ENCODE measurements at places on chromosomes 3 and 15.

- DNase-seq: no peak
These were observed 8.0 kb upstream of the MORC1 start for GRCh38 chr3:109125902-109126301.

DNA sequence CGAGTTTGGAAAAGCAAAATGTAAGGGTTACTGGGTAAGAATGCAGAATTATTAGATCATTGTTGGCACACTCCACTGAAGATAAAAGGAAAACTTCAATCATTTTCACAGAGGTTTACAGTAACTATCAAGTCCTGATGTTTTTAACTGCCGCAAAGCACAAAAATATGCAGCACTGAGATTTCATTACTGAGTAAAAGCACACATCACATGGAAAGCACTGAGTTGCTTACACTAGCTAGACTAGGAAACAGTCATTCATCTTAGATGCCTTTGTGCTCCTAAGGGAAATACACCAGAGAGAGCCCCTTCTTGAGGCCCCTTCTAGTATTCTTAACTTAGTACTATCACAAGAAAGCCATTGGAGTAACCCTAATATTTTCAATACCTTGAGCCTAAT, 11.8 kb upstream of the P2RY1 start:
- no peak for DNase-seq

DNA sequence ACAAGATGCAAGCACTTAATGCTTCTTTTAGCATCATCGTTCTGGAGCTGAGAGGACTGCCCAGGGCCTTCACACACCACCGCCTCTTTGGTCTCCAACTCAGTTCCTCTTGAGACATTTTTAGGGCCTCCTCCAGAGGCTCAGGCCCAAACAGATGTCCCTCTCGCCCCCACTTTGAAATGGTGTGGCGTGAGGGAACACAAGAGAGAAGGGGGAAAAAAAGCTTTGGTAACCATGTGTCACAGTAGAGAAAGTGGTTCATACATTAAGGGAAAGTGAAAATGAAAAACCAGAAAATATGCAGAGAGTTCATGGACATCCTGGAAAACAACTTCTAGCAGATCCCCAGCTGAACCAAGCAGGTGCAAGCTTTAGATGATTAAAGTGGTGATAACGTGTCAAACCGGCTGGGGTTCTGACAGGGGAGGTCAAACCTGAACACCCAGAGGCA, 33.1 kb upstream of the FOXP1 start:
- no peak for DNase-seq

- DNase-seq: no peak
These were observed 39.2 kb downstream of the SLC6A11 start for GRCh38 chr3:10855083-10855870.

GRCh38 chr3:188889054-188889491, 282.7 kb upstream of the TPRG1 start:
- DNase-seq: no peak

DNA sequence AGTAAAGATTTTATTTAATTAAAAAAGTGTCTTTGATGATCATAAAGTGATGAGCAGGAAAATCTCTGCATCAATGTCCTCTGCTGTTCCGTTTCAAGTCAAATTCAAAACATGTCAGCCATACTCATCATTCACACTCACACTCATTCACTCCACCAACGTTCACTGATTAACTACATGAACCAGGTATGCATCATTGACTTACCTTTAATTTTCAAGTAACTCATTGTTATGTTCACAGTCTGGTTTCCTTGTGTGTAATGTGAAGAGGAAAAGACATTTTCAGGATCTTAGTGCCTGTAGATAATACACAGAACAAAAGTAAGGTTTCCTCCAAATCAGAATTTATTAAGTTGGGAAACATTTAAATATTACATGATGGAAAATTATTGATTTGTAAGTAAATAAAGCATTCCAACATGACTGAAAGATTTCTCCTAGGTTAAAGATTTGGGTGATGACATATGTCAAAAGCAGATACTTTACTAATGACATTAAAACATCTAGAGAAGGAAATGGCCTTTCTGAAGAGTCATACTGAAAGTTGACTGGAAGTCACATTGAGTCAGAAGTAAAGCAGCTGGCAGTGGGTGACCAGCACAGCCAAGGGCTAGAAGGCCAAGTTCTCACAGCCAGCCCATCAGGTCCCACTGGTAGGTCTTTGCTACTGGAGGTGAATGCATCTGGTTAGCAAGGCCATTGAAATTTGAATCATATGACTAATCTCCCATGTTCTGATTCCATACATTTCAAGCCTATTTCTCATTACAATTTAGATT, 251.9 kb downstream of the CDIN1 start:
- DNase-seq: no peak

All from CD4-positive, alpha-beta T cell treated with Interleukin-12 subunit alpha and Interleukin-12 subunit beta, for 1 hour (primary cell).